ENCODE measurements at places on chromosomes 2 and 18.

DNA sequence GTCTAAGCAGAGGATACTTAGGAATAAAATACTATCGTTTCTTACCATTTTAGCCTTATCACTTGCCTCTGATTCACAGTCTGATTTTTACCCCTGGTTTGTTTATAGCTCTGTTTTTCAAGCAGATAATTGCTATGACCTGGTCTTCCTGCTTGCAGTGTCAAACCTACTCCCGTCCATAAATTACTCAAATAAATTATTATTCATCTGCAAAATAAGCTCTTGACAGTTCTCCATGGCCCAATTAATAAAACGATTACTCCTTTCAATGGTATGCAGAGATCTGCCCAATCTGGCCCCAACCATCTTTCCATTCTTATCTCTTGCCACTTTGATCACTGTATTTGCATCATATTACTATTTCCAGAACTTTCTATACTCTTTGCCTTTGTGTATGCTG is 354.0 kb downstream of the CCDC85A start:
- DNase-seq, result no peak

DNA sequence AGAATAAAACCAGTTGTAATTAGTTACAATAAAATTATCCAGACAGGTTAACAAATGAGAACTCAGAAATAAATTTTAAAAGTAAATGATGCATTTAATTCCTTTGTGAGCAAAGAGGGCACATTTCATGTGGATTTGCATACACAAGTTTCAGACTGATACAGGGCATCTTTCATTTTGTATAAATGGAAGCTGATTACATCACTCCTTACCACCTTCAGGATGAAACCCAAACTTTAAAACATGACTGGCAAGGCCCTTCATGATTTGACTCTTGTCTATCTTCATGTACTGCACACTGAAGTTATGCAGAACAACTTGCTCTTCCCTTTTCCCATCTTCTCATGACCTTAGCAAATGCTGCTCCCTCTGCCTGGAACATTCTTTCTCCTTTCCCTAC is 26.9 kb downstream of the EFEMP1 start:
- DNase-seq, result no peak

DNA sequence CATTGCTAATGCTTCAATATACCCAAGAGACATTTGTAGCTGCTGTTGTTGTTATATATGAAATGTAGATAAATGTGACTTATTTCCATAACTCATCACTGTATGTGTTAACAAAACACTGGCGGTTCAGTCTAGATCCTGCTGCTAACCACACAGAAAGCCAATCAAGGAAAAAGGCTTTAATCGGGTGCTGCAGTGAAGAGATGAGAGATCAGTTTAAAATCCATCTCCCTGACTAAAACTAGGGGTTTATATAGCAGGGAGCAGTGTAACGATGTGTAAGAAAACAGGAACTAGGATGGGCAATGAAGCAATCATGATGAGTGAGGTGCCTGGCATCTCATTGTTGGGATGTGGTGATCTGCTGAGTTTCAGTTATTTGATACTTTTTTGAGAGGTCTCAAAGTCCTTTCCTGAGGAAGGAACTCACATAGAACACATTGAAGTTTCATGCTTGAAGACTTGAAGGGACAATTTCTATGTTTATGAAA is 677.7 kb upstream of the CDH7 start:
- DNase-seq, result no peak

GRCh38 chr2:178152033-178152432 is 39.8 kb downstream of the RBM45 start:
- DNase-seq, result no peak

DNA sequence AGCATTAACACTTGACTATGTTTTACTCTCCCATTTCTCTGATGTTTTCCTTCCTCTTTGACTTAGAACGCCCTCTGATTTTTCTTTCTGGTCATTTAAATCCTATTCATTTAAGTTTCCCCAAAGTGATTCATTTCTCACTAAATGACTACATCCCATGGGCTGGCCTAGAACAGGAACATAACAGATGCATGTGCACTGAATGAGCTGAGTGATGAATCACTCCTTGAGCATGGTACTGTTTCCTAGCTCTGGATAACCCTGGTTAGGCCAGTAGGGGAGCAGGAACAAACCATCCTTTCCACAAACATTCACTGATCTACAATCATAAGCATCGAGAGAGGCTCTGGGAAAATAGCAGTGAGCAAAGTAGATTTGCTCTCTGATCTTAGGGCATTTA is 221.9 kb upstream of the SETBP1 start:
- no peak for DNase-seq

DNA sequence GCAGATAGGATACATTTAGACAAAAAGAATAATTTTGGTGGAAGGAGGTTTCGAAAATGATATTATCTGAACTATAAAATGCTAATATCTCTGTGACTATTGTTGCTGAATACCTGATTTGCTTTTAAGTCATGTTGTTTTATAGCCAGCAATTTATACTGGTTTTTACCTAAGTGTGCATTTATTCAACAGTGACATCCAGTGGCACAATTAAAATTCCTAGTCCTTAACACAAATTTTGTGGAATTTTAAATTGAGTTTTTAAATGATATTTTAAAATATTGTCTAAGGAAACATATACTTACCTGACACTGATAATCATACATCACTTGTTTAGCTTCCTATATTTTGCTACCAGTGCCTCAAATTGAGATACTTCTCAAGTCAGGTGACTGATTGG is 144.8 kb downstream of the ARHGAP28 start:
- DNase-seq, result no peak

GRCh38 chr2:176188774-176189680 is 559 bp downstream of the HOXD1 start:
- no peak for DNase-seq

GRCh38 chr2:142041996-142042395 is 88.8 kb downstream of the LRP1B start:
- DNase-seq, result no peak

Measured in left ventricle myocardium superior (tissue), 1 donor.